ENCODE measurements at places on chromosomes 3 and 15.

DNA sequence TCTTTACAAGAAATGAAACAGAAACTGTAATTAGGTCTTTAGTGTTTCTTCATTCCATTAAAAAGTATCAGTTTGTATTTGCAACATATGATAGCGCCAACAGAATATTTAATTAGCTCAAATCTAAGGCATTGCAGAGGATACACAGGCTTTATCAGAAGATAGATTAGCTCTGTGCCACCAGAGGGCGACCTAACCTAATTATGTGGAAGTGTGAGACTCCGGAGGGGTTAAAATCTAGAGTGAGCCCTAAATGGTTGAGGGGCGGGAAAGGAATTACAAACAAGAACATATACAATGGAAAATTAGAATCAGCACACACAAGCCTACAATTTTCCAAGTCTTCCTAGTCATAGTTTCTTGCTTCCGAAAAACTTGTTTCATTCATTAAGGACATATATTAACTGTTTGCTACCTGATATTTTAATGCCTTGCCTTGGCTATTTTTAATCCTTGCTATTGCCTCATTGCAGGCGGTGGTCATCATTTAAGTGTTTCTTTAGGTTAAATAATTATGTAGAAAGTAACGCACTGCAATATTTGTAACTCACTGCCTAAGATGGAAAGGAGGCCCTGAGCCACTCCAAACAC is 18.0 kb upstream of the RYR3 start:
- peak; percentile 30 for DNase-seq

GRCh38 chr15:74109713-74110112 is 20.7 kb upstream of the ISLR2 start:
- no peak for DNase-seq

DNA sequence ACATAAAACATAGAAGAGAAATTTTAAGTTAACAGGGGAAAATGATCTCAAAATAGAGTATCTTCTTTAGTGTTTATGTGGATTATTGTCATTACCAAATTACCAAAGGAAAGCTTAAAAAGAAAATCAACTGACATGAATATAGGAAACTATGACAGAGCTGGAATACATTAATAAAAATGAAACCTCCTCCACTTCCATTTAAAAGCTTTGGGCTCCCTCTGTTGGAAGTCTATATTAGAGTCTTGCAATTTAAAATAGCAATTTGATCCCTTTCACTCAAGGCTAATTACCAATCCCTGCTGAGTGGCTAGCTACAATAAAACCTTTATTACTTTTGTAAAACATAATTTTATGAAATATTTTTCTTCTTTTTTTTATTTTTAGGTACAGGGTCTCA is 61.4 kb upstream of the IMPG2 start:
- peak; percentile 59 for DNase-seq

GRCh38 chr15:31266712-31267111 is 59.9 kb upstream of the KLF13 start:
- DNase-seq: no peak

All from foreskin fibroblast (primary cell).